ENCODE measurements at places on chromosomes 6 and 20. TPM values are rescaled to one million over a fixed set of nuclear protein-coding genes. Genes with fewer than 3 reads are reported as not detected.

The DEFB123 gene
- total RNA-seq: not detected

The PRSS16 gene
- total RNA-seq: 35.1 TPM

The HLA-DRB5 gene
- total RNA-seq: 48.0 TPM

The HCK gene
- total RNA-seq: 11.7 TPM

The MTHFD1L gene
- 10.7 TPM for total RNA-seq

The HLA-F gene
- 87.3 TPM for total RNA-seq

The ECT2L gene
- total RNA-seq: 0.14 TPM

The SYCP2 gene
- 9.5 TPM for total RNA-seq

The C6orf15 gene
- not detected for total RNA-seq

The BTBD9 gene
- 32.5 TPM for total RNA-seq

The GRM1 gene
- not detected for total RNA-seq

The FGD2 gene
- 20.5 TPM for total RNA-seq

The SLCO4A1 gene
- 5.9 TPM for total RNA-seq

The MAP7 gene
- total RNA-seq: 56.8 TPM

The DNAH8 gene
- total RNA-seq: 0.03 TPM

GRCh38 chr6:18126121-18126520 is 3.6 kb upstream of the NHLRC1 start:
- no peak for DNase-seq

DNA sequence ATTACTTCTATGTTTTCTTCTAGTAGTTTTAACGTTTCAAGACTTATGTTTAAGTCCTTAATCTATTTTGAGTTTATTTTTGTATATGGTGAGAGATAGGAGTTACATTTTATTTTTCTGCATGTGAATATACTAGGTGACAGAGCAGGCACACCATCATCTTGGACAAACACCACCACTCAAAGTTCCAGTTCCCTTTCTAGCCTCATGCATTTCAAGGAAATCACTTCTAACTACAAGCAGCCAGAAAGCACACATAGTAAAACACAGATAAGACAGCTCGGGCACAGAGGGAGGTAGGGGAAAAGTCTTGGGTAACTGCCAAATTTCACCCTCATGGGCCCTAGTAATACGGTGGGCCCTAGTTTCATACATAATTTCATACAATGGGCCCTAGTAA is 609.4 kb upstream of the HS3ST5 start:
- no peak for DNase-seq

- no peak for DNase-seq
These were observed 296.6 kb upstream of the MANEA start for GRCh38 chr6:95280686-95281273.

DNA sequence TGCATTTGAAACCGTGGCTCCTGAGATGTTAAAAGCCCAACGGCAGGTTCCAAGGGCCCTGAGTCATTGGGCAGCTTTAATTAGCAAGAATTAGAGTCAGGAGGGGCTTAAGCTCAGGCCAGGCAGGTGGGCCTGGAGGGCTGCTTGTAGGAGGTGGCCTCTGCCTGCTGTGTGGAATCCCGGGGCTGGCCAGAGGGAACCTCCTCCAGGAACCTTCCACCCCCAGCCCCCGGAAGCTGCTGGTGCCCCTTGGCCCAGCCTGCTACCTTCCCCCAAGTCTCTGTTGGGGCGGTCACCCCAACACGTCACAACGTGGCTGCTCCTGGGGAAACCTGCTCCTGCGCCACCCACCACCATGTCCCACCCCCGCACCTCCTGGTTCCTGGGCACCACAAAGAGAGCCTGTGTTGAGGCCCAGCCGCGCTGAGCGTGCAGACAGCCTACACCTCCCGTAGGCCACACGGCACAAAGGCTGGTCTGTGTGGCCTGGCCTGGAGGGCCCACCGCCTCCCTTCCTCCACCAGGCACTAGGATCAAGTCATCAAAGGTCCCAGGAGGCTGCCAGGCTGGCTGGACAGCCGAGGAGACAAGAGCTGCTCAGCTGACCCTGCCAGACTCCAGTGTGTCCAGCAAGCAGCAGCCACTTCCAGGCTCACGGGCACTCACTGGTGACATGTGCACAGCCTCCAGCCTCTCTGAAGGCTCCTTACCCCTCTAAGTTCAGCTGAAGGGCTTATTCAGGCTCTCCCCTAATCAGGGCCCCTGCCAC is 86.3 kb downstream of the SNX5 start:
- DNase-seq: no peak

DNA sequence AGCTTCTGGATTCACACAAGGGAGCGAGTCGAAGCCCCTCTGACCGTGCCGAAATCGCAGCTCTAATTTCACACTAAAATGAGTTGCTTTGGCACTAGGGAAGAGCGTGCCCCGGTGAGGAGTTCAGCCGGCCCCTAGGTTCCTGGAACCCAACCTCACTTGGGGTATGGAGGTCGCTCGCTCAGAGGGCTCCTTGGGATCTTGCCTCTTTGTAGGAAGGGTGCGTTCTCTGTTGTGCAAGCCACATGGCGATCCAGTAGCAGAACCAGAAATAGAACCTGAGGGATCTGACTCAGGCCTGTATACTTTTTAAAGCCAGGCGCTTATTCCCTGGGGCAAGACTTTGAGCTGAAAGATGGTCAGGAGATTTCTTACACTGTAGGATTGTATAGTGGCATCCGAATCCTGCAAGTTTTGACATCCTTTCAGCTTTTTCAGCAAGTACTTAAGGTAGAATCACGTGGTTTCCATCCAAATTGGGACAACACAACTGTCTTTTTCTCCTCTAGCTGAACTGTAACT is 861 bp upstream of the RALGAPA2 start:
- DNase-seq: no peak

- no peak for DNase-seq
These were observed 84.9 kb upstream of the TMEM181 start for GRCh38 chr6:158474961-158475343.

DNA sequence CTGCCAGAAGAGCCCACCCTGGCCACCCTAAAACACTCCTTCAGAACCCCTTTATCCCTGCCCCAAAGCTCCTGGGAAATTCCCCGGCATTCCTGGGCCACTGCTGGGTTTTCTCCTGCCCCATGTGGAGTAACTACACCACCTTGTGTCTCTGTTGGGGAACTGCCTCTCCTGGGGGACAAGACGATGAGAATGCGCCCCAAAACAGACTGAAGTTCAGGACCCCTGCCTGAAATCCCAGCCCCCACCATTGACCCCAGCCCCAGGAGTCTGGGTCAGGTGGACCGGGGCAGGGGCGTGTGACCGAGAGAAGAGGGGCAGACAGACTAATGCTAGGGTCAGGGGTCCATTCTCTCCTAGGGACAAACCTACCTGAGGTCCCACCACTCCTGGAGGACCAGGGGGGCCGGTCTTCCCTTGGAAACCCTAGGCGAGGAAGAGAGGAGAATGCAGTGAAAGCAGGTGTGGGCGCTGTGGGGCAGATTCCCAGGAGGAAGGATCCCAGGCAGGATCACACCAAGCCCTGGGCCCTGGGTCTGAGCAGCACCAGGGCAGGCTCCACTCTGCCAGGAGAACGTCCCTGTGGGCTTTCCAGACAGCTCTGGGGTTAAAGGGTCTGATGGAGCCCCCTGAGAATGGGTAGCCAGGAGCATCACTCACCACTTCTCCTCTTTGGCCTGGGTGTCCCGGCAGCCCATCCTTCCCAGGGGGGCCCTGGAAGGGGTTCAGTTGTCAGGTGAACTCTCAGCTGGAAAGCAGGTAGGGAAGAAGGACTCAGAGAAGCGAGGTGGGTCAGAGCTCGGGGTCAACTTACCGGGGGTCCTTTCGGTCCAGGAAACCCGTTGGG is 19.4 kb downstream of the COL11A2 start:
- DNase-seq: no peak

- DNase-seq: no peak
These were observed 7.7 kb upstream of the TREM2 start for GRCh38 chr6:41170547-41171160.

- DNase-seq: no peak
These were observed 317.2 kb upstream of the CDYL start for GRCh38 chr6:4459032-4459431.

- peak; percentile 57 for DNase-seq
These were observed 3.8 kb downstream of the TRAF3IP2 start for GRCh38 chr6:111601886-111602285.

DNA sequence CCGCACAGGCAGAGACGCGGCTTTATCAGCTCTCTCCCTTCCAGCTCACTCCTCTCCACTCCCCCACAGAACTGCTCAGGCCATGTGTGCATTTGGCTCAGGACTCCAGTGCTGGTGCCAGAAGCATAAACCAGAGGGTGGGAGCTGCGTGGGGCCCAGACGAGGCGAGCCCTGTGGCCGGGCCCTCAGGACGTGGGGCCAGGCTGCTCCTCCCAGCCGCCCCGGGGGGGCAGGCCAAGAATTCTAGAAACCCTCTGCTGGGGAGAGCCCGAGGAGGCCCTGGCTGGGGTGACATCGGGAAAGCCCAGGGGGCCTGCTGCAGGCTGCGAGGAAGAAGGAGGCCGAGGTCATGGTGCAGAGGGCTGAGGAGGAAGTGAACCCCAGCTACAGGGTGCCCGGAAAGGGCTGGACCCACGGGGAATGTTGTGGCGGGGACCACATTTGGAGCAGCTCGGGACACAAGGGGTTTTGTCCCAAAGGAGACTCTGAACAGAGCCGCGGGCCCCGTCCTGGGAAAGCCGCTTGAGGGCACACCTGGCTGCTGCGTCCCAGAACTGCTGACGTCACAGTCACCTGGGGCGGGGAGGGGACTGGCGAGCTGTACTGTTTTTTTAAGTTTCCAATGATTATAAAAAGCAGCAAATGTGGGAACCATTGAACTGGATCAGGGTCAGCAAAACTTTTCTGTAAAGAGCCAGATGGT is 107.1 kb downstream of the BANF2 start:
- peak; percentile 63 for DNase-seq

DNA sequence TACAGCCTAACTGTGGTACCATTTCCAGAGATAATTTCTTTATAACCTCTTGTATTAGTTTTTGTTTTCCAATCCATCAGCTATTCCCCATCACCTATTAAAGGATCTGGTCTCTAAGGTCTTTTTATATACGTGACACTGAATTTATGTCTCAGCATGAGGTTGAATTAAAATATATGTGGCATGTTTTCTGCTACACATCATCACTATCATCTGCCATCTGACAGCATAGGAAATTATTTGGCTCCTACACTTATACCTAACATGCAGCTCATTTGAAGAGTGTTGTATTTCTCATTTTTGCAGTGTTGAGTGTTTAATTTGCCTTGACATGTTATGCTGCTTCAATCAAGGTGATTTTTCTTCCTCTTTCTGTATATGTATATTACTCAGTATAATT is 100.3 kb downstream of the LIN28B start:
- DNase-seq: no peak

DNA sequence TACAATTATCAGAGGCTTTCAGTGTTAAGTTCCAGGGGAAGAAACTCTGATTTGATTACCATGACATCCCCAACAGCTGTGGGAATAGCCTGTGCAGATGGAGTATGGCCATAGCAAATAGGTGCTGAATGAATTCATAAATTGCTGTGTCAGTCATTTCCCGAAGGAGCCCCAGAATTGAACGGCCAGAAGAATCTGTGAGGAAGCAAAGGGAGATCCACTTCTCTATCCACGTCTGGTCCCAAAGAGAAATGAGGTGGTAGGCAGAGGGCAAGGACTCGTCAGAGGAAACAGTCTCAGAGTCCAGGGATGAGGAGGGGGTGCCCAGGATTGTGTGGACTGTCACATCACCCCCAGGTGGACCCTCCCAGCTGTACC is 3.1 kb upstream of the TAF8 start:
- DNase-seq: no peak

GRCh38 chr6:83198486-83199172 is 5.5 kb downstream of the RWDD2A start:
- no peak for DNase-seq

- no peak for DNase-seq
These were observed 268.7 kb downstream of the CD83 start for GRCh38 chr6:14386263-14386662.

GRCh38 chr20:46649965-46650542 is 1.2 kb downstream of the SLC13A3 start:
- DNase-seq: no peak

GRCh38 chr20:20778676-20779075 is 66.2 kb upstream of the RALGAPA2 start:
- no peak for DNase-seq

GRCh38 chr6:134516582-134516981 is 198.7 kb upstream of the SGK1 start:
- no peak for DNase-seq

DNA sequence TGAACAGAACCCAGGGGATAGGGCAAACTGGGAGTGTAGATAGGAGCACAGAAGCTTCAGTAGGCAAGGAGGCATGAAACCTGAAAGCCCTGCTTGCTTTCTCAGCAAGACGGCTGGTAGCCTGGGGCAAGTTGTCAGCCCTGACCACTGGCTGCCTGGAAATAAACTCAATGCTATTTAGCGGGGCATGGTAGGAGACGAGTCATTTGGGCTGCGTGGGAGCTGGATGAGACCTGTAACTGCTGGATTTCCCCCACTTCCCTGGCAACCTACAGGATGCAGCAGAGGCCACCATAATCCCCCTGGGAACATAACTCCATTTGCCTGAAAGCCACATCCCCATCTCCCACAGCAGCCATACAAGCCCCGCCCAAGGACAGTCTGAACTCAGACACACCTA is 332.6 kb upstream of the TBX18 start:
- no peak for DNase-seq

DNA sequence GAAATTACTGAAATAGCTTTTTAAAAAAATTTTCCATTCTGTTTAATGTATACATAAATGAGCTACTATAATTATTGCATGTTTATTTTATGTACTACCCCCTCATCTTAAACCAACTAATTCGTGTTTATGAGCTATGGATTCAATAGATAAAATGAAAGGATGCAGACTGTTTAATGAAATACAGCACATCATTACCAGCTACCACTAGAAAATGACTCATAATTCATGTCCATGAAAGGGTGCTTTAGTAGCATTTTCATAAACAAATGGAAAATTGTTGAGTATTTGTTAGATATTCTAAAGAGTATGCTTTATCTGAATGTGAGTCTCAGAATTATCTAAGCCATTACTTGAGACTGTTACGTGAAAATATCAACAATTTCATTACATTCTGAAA is 1590.1 kb downstream of the HACE1 start:
- no peak for DNase-seq

GRCh38 chr6:158798311-158798710 is 20.9 kb downstream of the EZR start:
- DNase-seq: no peak

- DNase-seq: no peak
These were observed 46.6 kb downstream of the TPBG start for GRCh38 chr6:82410151-82410648.

- no peak for DNase-seq
These were observed 7.2 kb downstream of the LMBRD1 start for GRCh38 chr6:69789578-69789977.

DNA sequence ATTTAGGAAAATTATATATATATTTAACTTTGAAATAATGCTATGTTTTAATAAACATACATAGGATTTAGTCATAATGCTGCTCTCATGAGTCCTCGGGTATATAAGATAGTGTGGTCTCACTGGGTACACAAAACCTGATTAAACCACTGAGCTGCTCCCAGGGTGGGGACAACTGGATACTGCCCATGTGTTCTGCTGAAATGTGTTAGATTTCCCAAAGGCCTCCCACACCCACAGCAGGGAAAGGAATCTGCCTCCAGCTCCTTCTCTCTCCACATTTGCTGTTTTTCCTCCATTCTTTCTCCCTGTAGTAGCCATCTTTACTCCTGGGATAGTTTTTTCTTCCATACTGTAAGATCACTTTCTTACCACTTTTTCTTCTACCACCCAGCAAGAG is 69.2 kb upstream of the TRAF3IP2 start:
- DNase-seq: no peak
